ENCODE measurements at places on chromosomes 13 and 19. TPM values are rescaled to one million over a fixed set of nuclear protein-coding genes. Genes with fewer than 3 reads are reported as not detected.
A peak's percentile ranks its signal among the peaks of the same experiment; 100 is the strongest.

DNA sequence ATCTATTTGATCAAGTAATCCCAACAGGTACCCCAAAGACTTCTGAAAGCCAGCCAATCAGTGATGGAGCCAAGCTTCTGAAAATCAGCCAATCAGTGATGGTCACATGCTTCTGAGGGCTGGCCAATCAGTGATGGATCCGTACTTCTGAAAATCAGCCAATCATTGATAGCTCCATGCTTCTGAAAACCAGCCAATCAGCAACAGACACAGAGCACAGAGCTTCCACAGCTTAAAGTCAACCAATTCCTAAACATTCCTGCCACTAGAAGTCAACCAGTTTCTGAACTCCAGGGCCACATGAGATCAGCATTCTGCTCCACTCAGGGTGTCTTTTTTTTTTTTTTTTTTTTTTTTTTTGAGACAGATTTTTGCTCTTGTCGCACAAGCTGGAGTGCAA lies 8.2 kb upstream of the HSD17B14 start:
- peak; percentile 50 for DNase-seq
- H3K27ac ChIP-seq: no peak overlapping the region
- H3K4me1 ChIP-seq: no peaks in the 10 kb centered on the region
- no peak overlapping the region for H3K4me3 ChIP-seq
- no peaks in the 10 kb centered on the region for H3K27me3 ChIP-seq
- H3K36me3 ChIP-seq: peaks cover 2% of the 10 kb centered on the region

The CD70 gene
- total RNA-seq: not detected

DNA sequence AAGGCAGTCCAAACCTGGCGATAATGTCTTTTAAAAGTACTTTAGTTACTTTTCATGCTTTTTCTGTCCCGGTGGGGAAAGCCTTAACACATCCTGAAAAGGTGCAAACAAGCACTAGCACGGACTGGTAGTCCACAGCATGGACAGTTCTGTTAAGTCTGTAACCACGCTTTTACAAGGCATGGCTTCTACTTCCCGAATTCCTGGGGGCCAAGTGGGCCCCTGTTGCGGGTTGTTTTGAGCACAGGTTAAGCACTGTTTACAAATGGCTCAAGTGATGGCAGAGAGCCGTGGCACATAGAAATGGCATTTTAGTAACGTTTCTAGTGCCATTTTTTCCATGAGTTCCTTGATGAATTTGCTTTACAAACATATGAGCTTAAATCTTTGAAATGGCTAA lies 37.6 kb downstream of the ZNF493 start:
- no peaks in the 10 kb centered on the region for H3K36me3 ChIP-seq
- no peak for DNase-seq
- H3K4me1 ChIP-seq: no peaks in the 10 kb centered on the region
- no peak overlapping the region for H3K4me3 ChIP-seq

The RASAL3 gene
- not detected for total RNA-seq

GRCh38 chr13:31717583-31717982 lies 21.7 kb upstream of the RXFP2 start:
- peaks cover 2% of the 10 kb centered on the region for H3K27me3 ChIP-seq
- DNase-seq: no peak
- no peaks in the 10 kb centered on the region for H3K36me3 ChIP-seq

DNA sequence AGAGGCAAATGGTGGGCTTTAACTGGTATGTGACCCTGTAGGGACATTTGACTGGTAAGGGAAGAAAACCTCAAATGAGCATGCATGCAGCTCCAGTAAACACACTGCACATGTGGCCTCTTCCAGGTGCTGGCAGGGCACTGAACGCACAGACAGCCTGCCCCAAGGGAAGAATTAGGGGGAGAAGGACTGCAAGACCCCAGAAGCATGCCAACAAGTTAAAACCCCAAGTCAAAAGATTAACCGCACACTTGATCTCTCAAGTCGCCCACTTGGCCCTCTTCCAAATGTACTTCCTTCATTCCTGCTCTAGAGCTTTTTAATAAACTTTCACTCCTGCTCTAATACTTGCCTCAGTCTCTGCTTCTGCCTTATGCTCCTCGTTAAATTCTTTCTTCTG lies 46.9 kb upstream of the SLITRK1 start:
- H3K4me1 ChIP-seq: no peaks in the 10 kb centered on the region
- no peak overlapping the region for H3K27ac ChIP-seq
- no peak overlapping the region for H3K4me3 ChIP-seq
- H3K36me3 ChIP-seq: no peaks in the 10 kb centered on the region
- no peaks in the 10 kb centered on the region for H3K27me3 ChIP-seq

GRCh38 chr19:49497047-49497788 lies 984 bp downstream of the RPS11 start:
- peak overlapping the region; percentile 88 for H3K4me3 ChIP-seq
- no peaks in the 10 kb centered on the region for H3K27me3 ChIP-seq
- peaks cover 27% of the 10 kb centered on the region for H3K36me3 ChIP-seq

DNA sequence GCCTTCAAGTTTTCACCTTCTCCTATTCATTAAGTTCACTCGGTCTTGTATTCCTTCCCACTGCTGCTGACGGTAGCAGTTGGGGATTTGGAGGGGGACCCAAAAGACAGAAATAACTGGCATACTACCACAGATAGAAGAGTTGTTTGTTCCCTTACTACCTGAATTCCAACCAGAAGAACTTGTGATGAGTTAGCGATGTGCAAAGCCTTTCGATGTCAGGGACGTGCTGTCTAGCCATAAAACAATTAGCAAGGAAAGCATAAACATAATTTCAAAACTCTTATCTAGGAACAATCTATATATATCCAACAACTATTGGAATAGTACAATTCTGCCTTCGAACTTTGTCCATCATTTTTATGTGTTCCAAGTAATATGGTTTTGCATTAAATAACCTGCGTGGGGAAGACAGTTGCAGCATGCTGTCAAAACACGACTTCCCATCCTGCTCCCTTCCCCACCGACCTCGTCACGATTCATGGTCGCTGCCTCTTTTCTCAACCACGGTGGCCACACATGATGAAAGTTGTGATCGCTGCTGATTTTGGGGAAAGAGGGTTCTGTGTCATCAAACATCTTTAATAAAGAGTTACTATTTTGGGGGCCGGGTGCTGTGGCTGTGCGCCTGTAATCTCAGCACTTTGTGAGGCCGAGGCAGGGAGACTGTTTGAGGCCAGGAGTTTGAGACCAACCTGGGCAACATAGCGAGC lies 3.8 kb upstream of the SLC7A9 start:
- no peak for DNase-seq
- no peaks in the 10 kb centered on the region for H3K36me3 ChIP-seq
- no peak overlapping the region for H3K4me3 ChIP-seq
- H3K27ac ChIP-seq: no peak overlapping the region
- H3K4me1 ChIP-seq: no peaks in the 10 kb centered on the region
- H3K27me3 ChIP-seq: no peaks in the 10 kb centered on the region

The GAPDHS gene
- not detected for total RNA-seq

DNA sequence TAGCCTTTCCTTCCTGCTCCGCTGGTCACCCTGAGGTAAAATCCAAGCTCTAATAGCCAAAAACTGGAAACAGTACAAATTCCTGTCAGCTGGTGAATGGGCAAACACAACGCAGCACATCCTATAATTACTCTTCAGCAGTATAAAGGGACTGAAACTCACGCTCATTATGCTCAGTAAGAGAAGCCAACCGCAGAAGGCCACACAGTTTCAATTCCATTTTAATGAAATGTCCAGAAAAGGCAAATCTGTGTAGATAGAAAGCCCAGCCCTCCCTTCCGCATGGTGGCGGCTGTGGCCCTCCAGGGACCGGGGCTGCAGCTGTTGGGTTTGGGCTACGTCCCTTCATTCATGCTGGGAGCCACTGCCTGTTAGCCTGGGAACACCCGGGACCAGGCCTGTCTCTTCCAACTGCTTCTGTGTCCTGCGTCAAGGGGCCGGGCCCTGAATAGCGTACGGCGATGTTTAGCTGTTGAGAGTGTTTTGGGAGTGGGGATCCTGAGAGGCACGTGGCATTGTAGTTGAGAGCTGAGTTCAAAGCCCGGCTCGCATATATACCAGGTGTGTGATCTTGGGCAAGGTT lies 23.5 kb downstream of the NKPD1 start:
- H3K27ac ChIP-seq: no peak overlapping the region
- peak; percentile 41 for DNase-seq
- no peak overlapping the region for H3K4me3 ChIP-seq

- H3K4me1 ChIP-seq: no peaks in the 10 kb centered on the region
- H3K27ac ChIP-seq: no peak overlapping the region
- H3K4me3 ChIP-seq: no peak overlapping the region
- DNase-seq: no peak
Measured at GRCh38 chr13:70188567-70188966, 80.3 kb upstream of the KLHL1 start.

The TNNI3 gene
- total RNA-seq: not detected

DNA sequence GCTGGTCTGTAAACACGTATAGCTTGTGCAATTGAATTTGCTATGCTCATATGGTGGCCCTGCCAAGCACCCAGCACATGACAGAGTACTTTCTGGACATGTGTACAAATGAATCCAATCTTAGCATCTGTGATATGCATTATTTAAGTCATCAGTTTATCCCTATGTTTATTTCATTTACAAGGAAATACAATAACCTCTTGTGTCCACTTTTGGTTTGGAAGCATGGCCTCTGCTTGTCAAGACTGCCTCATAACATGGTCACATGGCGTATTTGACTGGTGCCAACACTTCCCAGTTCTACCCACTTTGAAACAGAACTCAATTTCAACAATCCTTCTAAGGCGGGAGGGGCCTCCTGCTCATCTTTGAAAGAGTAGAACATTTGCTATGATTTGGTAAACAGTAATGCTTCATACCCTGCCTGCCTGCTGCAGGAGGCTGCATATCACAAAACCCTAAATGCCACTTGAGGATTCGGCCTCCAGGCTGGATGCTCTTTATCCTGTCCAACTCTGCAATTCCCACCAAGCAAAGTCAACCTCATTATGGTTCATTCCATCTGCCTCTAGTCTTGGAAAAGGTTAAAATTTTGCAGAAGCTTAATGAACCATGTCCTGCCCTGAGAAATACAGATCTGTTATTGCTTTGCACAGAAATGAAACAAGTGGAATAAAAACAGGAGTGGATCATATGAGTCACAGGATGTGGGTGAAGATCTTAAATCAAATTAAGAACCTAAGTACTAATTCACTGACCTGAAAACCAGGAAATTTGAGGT lies 151.3 kb downstream of the CYSLTR2 start:
- H3K36me3 ChIP-seq: no peaks in the 10 kb centered on the region
- peak; percentile 72 for DNase-seq
- H3K4me3 ChIP-seq: no peak overlapping the region

GRCh38 chr19:31232180-31232579 lies 117.1 kb downstream of the TSHZ3 start:
- DNase-seq: peak; percentile 39
- H3K4me1 ChIP-seq: peaks cover 4% of the 10 kb centered on the region
- peak overlapping the region; percentile 21 for H3K27ac ChIP-seq

The KIR3DL1 gene
- not detected for total RNA-seq

DNA sequence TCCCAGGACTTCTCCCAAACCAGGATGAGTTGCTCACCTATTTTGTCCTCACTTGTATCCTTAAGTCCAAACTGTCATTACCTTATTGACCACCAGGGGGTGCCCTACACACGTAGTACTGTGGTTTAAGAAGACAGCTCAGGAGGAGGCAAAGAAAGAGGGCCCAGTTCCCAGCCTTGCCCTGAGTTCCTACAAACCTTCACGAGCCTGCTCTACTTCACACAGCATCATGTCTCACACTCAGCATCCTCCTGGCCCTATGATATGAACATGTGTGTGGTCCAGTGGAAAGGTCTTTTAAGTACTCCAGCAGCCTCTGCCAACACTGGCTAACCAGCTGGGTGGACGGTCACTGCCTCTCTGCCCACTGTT lies 8.1 kb upstream of the ZNF784 start:
- no peaks in the 10 kb centered on the region for H3K27me3 ChIP-seq
- DNase-seq: peak; percentile 97
- peaks cover under 1% of the 10 kb centered on the region for H3K36me3 ChIP-seq
- H3K4me3 ChIP-seq: no peak overlapping the region
- H3K4me1 ChIP-seq: peaks cover 6% of the 10 kb centered on the region
